ENCODE measurements at places on chromosomes 16 and 17.

- DNase-seq, result no peak
These were observed 2.0 kb downstream of the USP36 start for GRCh38 chr17:78838574-78839005.

- DNase-seq, result no peak
These were observed 79.9 kb upstream of the HSBP1 start for GRCh38 chr16:83727751-83728352.

GRCh38 chr16:49773534-49774475 lies 82.1 kb downstream of the ZNF423 start:
- DNase-seq, result no peak

GRCh38 chr16:81070979-81071378 lies 6.1 kb downstream of the C16orf46 start:
- no peak for DNase-seq

GRCh38 chr16:75294773-75295459 lies 43.5 kb upstream of the BCAR1 start:
- DNase-seq, result peak; percentile 47

DNA sequence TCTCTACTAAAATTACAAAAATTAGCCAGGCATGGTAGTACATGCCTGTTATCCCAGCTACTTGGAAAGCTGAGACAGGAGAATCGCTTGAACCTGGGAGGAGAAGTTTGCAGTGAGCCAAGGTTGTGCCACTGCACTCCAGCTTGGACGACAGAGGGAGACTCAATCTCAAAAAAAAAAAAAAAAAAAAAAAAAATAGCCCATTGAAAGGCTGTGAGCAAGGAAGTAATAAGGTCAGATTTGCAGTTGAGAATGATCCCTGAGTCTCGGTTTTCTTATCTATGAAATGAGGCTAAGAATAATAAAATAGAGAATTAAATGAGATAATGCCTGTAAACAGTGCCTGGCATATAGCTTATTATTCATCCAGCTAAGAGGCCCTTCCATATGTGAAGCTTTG lies 1.3 kb upstream of the PDK2 start:
- DNase-seq, result no peak

- peak; percentile 79 for DNase-seq
These were observed at the start of gene TMEM95 for GRCh38 chr17:7355053-7355452. Gene TMEM95 (plus strand): TSS chr17:7355156. CDS start chr17:7355205, 49 bp downstream.

DNA sequence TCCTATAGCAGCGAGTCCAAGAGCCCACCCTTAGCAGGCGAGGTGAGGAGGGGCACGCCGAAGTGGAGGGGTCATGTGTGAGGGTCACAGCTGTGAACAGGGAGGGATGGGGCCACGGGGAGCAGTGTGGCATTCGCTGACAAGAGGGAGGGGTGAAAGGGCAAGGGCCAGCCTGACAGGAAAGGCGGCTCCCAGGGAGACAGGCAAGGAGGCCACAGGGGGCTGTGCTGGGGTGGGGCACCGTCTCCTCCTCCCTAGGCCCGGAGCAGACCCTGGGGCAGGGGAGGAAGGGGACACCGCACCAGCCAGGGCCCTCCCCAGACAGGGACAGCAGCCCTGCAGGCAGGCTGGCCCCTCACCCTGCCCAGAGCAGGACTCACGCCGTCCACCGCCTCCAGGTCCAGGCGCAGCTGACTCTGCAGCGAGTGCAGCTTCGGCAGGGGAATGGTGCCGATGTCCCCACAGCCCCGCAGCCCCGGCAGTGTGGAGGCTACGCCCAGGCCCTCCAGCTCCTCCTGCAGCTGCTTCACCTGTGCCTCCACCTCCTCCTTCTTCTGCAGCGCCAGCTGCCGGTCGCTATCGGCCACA lies 15.1 kb downstream of the GNPTG start:
- no peak for DNase-seq

DNA sequence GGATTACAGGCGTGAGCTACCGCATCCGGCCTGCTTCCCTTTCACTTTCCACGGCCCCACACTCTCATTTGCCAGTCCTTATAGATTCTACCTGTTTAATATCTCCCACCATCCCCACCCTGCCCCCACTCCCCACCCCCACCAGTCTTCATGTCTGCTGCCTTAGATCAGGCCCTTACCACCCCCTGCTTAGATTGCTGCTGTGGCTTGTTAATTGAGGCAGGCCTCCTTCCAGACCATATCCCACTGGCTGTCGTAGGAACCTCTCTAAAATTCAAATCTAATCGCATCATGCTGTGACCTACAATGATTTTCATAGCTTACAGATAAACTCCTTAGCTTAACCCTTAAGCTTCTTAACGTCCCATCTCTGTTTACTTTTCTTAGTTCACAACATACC lies 4.9 kb downstream of the IQCK start:
- DNase-seq, result no peak

GRCh38 chr16:54216688-54217087 lies 69.9 kb downstream of the IRX3 start:
- DNase-seq, result no peak

DNA sequence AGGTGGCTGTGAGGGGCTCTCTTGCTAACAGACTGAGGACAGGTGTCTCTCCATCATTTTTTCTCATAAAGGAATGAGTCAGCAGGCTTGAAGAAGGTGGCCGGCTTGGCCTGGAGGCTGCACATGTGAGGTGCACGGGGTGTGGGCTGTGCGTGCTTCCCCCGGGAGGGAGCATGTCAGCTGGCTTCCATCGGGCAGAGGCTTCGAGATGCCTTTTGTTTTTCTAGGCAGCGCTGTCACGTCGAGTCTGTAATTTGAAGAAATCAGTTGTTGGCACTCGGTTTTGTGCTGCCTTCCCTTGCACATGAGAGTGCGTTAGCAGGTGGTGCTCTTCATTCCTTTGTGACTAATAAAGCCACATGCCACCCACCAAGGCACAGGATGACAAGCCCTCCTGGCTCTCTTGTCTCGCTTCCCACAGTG lies 89.7 kb downstream of the NPIPB11 start:
- peak; percentile 69 for DNase-seq

DNA sequence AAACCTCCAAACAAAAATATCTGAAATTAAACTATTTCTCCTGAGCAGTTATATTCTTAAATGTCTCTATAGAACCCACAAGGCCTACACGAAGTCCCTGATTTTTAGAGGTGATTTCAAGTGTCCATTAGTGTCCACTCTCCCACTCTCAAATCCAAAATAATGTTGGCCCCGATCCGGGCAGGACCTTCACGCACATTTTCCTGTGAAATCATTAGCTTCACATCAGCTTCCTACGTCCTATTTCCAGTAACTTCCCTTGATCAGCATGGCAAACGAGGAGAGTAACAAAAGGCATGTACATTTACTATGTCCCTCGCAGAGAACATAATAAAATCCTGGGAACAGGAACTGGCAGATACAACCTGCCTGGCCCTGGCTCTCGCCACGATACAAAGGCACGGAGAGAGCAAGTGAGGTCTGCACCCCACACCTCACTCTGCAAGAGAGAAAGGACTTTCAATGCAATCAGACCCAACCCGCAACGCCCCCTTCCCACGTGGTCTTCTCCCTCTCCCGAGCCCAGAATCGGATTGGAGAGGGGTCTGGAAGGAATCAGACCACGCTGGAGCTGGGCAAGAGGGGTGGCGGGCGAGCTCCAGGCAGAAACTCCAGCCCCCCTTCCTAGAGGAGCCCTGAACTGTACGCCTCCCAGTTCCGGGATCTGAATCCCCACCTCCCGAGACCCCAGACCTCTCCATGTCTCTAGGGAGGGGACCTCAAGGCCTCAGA lies 17.5 kb upstream of the C17orf78 start:
- DNase-seq, result peak; percentile 90

DNA sequence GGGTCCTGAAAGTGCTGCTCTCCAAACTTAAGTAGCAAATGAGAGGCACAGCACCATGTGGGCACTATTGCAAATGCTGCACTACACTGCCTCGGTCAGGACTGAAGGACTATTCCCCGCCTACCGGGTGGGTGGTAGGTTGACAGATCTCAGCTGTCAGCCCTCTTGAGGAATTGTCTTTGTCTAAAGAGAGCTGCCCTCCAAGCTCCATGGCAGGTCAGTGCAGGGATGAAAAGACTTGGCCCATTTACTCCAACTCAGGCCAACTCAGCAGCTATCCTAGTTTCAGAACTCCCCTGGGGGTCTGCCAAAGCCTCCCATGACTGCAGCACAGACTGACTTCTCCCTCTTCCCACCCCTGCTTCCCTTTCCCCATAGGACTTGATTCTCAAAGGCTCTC lies 3.4 kb upstream of the PDZD9 start:
- DNase-seq, result peak; percentile 42

- DNase-seq, result no peak
These were observed 2.9 kb downstream of the ABI3 start for GRCh38 chr17:49213399-49213798.

DNA sequence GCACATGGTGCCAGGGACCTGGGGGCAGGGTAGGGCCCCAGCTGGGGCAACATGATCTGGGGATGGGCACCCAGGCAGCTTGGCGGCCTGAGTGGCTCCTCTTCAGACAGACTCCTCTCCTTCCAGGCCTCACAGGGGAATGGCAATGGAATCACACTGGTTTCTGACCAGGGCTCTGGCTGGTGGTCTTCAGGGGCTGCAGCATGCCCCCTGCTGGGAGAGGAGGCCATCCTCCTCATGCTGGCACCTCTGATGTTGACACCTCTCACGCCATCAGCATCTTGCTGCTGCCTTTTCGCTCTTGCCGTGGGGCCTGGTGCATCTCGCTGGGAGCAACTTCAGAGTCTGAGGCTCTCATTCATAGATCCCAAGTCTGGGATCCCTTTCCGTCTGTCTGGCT lies 11.2 kb upstream of the GFOD2 start:
- no peak for DNase-seq

DNA sequence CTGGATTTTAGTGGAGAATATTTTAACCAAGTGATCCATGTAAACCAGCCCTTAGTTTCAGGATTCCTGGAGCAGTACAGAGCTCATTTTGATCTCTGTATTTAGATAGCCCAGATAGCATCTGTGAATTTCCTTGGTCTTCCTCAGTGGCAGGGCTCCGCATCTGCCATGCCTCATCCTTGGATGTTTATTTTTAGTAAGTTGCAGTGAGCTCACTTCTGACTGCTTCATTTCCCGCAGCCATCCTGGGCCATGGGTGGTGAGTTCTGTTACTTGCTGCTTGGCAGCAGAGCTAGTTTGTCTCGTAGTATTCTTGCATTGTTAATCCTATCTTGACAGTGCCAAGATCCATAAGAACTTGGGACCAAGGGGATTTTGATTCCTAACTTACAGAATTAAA lies 33.7 kb downstream of the IST1 start:
- DNase-seq, result no peak

- no peak for DNase-seq
These were observed 14.9 kb downstream of the NAA60 start for GRCh38 chr16:3458278-3458851.

DNA sequence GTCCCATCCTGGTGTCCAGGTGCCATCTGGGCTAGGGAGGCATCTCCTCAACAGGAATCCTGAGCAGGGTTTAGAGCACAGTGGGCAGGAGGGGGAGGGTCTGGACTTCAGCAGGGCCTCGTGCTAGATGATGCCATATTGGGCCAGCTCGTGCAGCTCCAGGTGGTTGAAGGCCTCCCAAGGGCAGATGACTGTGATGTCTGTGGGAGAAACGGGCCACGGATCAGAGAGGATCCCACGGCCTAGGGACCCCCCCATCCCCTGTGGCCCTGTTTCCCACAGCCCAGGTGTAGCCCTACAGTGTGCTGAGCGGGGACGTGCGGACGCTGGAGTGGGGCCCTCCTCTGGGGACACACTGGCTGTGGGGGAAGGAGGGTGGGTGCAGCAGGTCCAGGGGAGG lies 5.4 kb downstream of the PDE6G start:
- no peak for DNase-seq

Data from brain (organoid and tissue), 16 donors.